ENCODE measurements at places on chromosomes 1 and 21. TPM values are rescaled to one million over a fixed set of nuclear protein-coding genes. Genes with fewer than 3 reads are reported as not detected.

The CHRNB2 gene
- total RNA-seq: 3.6 TPM

The ZBTB40 gene
- total RNA-seq: 19.3 TPM

The INAVA gene
- 46.8 TPM for total RNA-seq

The RPE65 gene
- total RNA-seq: not detected

The CTSE gene
- total RNA-seq: not detected

The GJB3 gene
- 1.1 TPM for total RNA-seq

The TMEM82 gene
- total RNA-seq: 0.21 TPM

The MPZ gene
- 6.1 TPM for total RNA-seq

The EFCAB14 gene
- total RNA-seq: 36.9 TPM

The LCE3E gene
- not detected for total RNA-seq

- DNase-seq: no peak
Measured at GRCh38 chr21:34881839-34882371, 167.2 kb downstream of the RUNX1 start.

DNA sequence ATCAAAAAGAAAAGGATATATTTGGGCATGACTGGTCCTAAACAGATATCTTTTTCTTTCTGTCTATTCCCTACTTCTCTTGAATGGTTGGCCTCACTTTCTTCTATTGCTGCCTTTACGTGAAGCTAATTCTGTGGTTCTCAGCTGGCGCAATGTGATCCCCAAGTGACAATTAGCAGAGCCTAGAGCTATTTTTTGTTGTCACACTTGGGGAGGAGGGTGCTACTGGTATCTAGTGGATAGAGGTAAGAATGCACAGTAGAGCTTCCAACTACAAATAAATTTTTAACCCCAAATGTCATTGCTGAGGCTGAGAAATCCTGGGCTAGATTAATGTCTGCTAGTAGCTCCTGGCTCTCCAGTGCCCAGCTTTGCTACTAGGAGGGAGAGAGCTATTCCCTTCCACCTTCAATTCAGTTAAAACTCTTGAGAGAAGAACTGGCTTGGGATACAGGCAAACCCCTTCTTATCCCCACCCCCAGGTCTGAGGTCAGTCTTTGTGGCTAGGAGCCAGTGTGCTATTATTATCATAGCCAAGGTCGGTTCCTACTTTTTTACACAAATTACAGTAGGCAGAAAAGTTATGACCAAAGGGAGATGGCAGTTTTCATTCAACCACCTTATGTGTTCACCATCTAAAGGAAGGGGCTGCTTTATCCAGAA, 102.1 kb downstream of the SNX7 start:
- no peak for DNase-seq

GRCh38 chr1:176206006-176206960, 803 bp downstream of the COP1 start:
- no peak for DNase-seq

DNA sequence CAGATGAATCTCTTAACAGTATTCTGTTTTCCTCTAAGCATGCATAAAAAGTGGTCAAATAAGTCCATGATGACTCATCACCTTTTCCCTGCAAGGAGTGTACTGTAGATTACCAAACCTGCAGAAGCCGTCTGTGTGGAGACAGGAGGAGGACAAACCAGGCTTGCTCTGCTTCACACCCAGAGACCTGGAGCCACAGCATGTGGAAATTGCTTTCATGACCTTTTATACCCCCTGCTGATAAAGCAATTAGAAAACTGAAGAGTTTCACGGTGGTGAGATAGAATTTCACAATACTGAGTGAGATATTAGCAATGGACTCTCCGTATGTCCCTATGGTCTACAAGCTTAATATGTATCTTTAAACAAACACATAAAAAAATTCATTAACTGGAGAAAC, 9.4 kb downstream of the CORT start:
- DNase-seq: no peak

DNA sequence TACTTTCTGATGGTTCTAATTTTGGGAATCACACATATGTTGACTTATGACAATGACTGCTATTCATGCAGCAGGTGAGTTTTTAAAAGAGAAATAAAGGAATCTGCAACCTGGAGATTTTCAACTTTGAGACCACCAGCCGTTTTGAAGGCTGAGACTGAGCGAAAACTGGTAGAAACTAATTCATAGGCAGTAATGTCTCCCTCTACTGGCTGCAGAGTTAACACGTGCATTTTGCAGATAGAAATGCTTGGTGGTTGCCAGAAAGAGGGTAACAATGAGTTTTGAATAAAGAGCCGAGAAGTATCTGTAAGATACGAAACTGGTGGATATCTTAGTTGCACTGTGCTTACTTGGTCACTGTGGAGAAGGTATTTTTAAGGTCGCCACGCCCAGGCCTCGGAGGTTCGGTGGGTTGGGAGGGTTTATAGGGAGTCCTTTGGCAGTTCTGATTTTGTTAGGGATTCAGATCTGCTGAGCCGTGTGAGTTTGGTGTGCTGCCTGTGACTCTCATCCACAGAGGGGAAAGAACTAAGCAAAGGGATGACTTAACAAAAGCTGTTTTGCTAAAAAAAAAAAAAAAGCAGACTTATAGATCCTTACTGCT, 83.0 kb downstream of the RYR2 start:
- no peak for DNase-seq

GRCh38 chr1:168343566-168343965, 62.9 kb downstream of the TBX19 start:
- no peak for DNase-seq

- DNase-seq: no peak
Measured at GRCh38 chr1:86277936-86278335, 118.2 kb downstream of the ODF2L start.

DNA sequence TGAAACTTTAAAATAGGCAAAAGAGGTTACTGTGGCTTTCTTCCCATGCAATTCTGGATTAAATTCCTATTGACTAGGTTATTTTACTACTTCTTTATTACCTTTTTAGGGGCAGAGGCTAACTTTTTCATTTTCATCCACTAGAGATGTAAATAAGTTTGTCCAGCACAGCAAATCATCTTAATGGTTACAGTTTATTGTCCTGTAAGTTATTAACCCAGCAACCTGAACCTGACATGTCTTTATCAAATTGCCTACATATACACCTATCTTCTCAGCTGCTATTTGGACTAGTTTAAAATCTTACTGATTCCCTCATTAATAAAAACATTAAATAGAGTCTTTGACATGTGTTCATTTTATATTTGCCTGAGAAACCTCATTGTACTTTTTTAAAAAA, 6.9 kb upstream of the SCYL3 start:
- no peak for DNase-seq

GRCh38 chr21:45153358-45154318, 79.3 kb downstream of the ADARB1 start:
- peak; percentile 23 for DNase-seq

DNA sequence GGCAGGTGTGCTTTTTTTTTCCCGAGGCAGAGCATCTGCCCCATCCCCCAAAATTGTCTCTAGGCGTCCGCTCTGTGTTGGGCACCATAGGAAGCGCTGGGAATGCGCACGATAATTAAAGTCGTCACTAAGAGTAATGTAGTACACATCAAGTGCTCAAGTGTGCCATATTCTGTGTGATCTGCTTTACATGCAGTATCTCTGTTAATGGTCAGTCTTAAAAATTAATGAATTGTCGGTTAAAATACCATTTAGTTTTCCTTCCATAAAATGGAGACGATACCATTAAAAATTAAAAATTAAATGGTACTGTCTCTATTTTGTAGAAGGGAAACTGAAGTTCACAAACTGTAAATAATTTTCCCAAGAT, 544 bp upstream of the CCT8 start:
- DNase-seq: no peak

GRCh38 chr1:234851450-234852438, 241.8 kb upstream of the IRF2BP2 start:
- no peak for DNase-seq

- no peak for DNase-seq
Measured at GRCh38 chr1:153730468-153730988, 2.7 kb downstream of the INTS3 start.

DNA sequence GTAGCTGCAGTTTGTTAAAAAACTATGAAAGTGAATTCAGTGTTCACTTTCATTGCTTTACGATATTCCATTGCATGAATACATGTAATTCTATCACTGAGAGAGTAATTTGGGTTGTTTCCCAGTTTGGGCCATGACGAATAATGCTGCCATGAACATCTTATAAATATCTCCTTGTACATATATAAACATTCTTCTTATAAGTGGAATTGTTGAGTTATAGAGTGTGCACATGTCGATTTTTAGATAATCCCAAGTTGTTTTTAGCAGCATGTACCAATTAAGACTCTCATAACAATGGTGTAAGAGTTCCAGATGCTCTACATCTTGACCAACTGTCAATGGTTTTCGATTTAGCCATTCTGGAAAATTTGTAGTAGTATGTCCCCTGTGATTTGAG, 40.9 kb downstream of the ALG6 start:
- DNase-seq: no peak

- DNase-seq: no peak
Measured at GRCh38 chr1:9435153-9435636, 104.1 kb upstream of the SLC25A33 start.

DNA sequence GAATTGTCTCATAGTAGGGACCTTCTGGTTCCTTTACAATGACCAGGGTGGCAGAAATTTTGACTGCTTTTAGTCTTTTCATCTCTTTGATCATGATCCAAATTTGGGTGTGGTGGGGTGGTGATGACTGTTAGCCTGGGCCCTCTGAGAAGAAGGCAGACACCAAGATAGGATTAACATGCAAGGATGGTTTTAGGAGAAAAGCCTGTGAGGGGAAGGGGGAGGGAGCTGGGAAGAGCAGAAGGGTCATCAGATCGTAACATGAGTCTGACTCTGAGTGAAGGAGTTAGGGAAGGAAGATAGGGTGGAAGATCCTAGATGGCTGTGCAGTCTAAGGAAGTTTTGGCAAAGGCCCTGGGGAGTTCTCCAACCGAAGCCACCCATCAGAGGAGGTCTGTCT, 28.5 kb upstream of the CAMSAP2 start:
- DNase-seq: no peak

GRCh38 chr1:43993206-43993914, 2.0 kb downstream of the CCDC24 start:
- no peak for DNase-seq

- no peak for DNase-seq
Measured at GRCh38 chr1:119321666-119322419, 46.7 kb upstream of the HAO2 start.

- DNase-seq: no peak
Measured at GRCh38 chr1:12001996-12002493, 17.3 kb upstream of the MIIP start.

GRCh38 chr1:117146575-117147340, 25.2 kb upstream of the TRIM45 start:
- no peak for DNase-seq

GRCh38 chr1:225617956-225618355, 35.0 kb downstream of the ENAH start:
- DNase-seq: no peak

DNA sequence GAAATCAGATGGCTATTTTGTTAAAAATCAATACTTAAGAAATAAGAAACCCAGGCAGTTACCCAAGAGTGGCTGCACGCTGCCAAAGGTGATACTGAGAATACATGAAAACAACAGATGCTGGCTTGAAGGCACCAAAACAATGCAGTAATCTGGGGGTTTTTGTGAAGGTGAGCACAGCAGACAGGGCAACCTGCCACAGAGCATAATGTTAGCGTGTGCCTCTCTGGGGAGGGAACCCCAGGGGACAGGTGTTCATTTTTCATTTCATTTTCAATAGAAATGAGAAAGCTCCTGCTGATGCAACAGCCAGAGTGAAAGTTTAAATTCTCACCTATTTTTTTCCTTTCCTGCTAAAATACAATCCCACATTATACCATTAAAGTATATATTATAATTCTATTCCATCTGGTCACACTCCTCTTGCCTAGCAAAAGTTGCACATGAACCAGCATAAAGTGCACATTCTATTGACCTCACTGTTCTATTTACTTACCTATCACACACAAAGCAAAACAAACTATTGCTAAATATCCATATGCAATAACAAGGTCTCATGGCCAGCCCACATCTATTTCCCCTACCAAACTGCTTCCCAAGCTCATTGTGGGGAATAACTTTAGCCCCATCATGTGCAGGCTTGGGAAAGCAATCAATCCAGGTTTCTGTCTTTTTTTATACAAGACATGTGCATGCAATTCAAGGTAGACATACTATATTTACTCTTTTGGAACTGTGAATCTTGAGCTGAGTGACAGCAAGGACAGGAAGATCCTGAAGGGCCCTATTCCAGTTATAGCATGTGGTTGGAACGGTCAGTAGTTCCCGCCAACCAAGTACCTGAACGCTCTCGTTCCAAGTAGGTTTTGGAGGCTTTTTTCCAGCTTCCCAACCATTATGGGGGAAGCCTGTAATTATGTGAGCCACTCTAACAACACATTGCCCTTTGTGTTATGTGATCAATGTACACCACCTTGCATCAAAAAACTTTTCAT, 173.6 kb downstream of the RERE start:
- no peak for DNase-seq

GRCh38 chr21:35342440-35342839, 293.3 kb upstream of the RUNX1 start:
- DNase-seq: no peak

DNA sequence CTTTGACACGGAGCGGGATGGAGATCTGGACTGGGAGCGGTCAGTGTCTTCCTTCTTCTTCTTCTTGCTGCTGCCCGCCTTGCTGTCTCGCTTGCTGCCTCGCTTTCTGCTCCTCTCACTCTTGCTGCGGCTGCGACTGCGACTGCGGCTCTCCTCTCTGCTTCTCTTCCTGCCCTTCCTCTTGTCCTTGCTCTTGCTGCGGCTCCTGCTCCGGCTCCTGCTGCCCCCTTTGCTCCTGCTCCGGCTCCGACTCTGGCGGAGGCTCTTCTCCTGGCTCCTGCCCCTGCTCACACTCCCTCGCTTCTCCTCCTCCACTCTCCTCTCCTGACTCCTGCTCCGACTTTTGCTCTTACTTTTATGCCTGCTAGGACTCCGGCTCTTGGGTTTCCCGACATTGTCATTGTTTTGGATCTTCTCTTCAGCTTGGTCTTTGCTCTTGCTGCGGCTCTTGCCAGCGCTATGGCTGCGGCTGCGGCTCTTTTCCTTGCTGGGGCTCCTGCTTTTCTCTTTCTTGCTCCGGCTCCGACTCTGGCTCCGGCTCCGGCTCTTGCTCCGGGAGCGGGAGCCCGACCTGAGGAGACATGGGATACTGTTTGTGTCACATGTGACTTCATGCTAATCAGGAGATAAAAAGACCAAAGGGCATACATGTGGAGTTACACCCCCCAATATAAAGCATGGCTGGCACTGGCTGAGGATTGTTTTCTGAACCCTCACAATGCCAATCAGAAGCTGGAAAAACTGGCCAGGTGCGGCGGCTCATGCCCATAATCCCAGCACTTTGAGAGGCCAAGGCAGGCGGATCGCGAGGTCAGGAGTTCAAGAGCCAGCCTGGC, 25.2 kb upstream of the TMEM200B start:
- DNase-seq: no peak

DNA sequence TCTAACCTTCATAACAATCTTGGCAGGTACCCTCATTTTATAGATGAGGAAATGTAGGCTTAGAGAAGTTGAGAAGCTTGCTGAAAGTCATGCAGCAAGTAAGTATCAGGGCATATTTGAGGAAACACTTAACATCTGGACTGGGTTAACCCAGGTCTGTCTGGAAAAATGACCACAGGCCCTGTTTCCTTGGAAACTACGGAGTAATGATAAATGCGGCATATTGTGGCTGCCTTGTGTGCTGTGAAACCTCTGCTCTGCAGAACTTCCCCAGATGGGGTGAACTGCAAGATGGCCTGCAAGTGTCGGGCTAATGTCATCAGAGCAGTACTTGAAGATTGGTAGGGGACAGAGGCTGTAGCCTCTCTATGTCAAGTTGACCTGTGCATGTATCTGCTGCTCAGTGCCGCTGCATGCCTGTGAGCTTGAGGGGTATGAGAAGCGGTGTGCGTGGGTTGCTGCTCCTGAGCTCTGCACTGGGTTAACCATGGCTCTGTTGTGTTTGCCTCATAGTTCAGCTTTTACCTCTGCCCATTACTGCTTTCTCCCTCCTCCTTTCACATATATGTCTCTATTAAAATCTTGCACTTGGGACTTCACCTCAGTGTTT, 83.1 kb downstream of the WDR3 start:
- no peak for DNase-seq

All from H1 (cell line).